ENCODE measurements at places on chromosomes 4 and X. TPM values are rescaled to one million over a fixed set of nuclear protein-coding genes. Genes with fewer than 3 reads are reported as not detected.

Gene PASD1
- not detected for total RNA-seq

Gene PHKA1
- total RNA-seq, result 15.5 TPM

Gene BEX2
- 46.6 TPM for total RNA-seq

Gene PNMA6F
- not detected for total RNA-seq

Gene TEX13D
- not detected for total RNA-seq

Gene SOX3
- not detected for total RNA-seq
